ENCODE measurements at places on chromosomes 4 and X.
A peak's percentile ranks its signal among the peaks of the same experiment; 100 is the strongest.

DNA sequence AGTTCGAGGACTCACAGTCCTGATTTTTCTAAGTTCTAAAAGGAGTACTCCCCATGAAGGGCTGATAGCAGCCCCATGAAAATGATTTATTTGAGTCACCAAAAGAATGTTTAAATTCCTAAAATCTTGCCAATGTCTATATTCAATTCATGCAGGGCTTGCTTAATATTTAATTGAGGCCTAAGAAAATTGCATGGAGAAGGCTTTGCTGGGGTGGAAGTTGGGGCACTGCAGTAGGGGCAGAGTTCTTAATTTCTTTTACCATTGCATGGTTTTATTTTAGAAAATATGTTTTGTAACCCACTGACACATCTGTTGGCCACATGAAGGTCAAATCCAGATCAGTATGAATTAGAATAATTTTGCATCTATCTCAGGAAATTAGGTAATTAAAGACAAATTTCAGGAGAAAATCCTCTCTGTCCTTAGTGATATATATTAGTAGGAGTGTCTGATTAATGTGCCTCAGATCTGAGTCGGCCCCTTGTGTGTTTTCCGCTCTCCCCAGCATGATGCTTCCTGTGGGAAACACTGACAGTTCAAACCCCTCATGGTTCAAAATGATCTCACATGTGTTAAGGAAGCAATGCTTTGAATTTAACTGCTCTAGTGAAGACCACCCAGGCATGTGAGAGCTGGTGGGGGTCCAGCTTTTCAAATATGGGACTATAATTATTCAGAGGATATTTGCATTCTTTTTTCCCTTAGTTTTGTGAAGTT, 54.0 kb upstream of the EGFL6 start:
- DNase-seq, result no peak

GRCh38 chr4:118865091-118865708, 23.5 kb upstream of the SYNPO2 start:
- peak; percentile 51 for DNase-seq

DNA sequence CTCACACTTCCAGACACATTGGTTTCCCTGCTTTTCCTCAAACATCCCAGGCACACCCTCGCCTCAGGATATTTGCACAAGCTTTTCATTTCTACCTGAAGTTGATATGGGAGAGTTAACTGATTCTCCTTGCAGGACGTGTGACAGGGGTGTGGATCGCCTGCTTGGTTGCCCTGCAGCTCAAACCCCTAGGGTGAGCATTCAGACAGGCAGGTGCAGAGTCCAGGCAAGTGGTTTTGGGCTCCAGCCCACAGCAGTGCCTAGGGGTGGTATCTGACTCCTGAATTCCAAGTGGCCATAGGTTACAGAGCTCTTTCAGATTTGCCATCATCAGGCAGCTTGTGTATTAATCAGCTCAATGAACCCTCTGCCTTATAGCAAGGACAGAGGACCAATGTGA, 1104.2 kb upstream of the IGFBP7 start:
- DNase-seq, result no peak

GRCh38 chr4:179941911-179942310, 2301.3 kb upstream of the TENM3 start:
- DNase-seq, result no peak

DNA sequence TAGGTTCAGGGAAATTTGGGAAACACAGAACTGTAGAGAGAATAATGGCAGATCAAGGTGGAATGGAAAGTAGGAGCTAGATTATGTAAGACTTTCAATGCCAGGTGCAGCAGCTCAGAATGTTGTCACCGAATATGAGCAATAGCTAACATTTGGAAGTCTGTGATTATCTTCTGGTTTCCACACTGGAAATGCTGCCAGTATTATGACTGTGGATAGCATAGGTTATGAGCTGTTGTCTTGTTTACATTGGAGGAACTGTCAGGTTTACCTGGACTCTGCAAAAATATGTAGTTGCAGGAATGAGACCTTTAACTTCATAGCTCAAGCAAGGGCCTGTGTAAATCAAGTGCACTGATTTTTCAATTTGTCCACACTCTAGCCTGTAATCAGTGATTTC, 26.0 kb upstream of the TAF9B start:
- no peak for DNase-seq

DNA sequence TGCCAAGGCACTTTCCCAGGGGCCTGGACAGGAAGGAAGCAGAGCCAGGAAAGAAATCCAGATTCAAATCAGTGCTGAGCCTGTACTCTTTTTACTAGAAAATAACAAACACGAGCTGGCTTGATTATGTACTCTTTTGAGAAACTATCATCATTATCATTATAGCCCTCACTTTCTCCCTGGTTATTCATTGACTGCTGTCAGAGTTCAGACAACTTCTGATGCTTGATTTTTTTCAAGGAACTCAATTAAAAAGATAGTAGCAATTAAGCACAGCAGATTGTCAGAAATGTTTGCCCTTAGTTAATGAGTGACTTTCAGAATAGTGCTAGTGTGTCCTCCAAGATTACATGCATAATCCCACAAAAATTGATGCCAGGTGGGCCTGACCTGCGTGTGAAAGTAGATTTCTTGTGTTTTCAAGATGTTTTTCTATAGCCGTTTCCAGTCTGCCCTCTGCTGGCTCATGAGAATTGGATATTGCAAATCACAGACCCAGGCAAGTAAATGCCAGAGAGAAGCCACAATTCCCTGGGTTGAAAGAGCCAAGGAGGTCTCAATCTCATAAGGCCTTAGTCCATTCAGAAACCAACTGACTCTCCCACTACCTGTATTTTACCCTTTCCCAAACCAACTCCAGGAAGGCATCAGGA, 14.3 kb upstream of the PNPLA4 start:
- DNase-seq, result no peak

- DNase-seq, result peak; percentile 2
Observed at GRCh38 chr4:43452948-43453347, 560.4 kb downstream of the GRXCR1 start.

- no peak for DNase-seq
Observed at GRCh38 chr4:75302648-75303047, 211.6 kb downstream of the RCHY1 start.

GRCh38 chr4:150010525-150011126, 67.6 kb upstream of the DCLK2 start:
- DNase-seq, result peak; percentile 63

DNA sequence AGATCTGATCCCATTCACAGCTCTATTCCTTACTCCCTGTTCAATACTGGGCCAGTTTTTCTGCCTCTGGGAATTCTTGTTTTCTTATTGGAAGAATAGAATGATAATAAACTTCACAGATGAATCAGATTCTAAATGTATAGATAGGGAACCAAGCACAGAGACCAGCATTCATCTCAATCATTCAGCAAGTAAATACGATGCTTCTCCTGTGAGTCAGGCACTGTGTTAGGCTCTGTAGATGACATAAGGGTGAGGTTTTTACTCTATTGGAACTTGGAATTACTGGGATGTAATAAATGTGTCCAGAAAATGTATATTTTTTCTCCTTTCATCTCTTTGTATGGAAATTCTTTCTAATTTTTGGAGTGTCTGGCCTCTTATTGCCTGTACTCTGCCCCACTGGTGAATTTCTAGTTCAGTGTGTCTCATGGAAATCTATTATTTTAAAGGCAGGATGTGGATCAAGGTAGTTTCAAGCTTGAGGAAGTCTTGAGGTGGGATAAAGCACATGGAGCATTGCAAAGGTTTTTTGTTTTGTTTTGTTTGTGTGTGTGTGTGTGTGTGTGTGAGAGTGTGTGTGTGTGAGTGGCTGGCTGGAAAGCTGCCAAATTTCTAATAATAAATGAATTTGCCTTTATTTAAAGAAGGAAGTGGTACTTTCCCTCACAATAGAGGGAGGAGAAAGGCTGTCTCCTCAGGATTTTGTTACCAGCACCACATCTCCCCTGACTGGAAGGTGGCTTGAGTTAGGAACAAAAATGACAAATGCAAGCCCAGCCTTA, 117.9 kb upstream of the HS3ST1 start:
- DNase-seq, result no peak

DNA sequence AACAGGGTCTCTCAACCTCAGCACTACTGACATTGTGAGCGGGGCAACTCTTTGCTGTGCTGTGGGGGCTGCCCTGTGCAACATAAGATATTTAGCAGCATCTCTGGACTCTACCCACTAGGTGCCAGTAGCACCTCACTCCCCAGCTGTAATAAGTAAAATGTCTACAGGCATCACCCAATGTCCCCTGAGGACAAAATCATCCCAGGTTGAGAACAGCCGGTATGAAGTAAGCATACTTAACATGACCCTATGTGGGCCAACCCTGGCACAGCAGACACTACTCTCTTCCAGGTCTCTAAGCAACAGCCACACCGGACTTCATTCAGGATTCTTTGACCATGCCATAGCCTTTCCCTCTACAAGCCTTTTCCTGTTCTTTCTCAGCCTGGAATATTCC, 10.5 kb upstream of the MGST2 start:
- DNase-seq, result peak; percentile 61

DNA sequence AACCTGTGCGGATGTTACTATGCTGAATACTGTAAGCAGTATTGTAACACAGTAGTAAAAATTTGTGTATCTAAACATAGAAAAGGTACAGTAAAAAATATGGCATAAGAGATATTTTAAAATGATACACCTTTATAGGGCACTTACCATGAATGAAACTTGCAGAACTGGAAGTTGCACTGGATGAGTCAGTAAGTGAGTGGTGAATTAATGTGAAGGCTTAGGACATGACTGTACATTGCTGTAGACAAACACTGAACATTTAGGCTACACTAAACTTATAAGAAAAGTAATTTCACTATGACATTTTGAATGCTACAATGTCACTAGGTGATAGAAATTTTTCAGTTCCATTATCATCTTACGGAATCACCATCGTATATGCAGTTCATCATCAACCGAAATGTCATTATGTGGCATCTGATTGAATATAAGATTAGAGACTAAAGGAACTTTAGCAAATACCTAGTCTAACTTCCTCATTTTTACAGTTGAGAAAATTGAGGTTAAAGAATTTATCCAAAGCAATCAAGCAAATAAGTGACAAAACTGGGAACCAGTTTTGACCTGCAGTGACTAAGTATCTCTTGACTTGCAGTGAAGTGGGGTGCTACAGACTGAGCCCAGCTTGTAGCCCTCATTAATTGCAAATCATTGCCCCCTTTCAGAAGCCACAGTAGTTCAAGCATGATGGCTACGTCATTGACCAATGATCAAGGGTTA, 55.3 kb downstream of the EGF start:
- no peak for DNase-seq

- DNase-seq, result no peak
Observed at GRCh38 chr4:53804719-53805118, 213.4 kb upstream of the LNX1 start.

- no peak for DNase-seq
Observed at GRCh38 chr4:154854362-154854761, 73.3 kb downstream of the RBM46 start.

DNA sequence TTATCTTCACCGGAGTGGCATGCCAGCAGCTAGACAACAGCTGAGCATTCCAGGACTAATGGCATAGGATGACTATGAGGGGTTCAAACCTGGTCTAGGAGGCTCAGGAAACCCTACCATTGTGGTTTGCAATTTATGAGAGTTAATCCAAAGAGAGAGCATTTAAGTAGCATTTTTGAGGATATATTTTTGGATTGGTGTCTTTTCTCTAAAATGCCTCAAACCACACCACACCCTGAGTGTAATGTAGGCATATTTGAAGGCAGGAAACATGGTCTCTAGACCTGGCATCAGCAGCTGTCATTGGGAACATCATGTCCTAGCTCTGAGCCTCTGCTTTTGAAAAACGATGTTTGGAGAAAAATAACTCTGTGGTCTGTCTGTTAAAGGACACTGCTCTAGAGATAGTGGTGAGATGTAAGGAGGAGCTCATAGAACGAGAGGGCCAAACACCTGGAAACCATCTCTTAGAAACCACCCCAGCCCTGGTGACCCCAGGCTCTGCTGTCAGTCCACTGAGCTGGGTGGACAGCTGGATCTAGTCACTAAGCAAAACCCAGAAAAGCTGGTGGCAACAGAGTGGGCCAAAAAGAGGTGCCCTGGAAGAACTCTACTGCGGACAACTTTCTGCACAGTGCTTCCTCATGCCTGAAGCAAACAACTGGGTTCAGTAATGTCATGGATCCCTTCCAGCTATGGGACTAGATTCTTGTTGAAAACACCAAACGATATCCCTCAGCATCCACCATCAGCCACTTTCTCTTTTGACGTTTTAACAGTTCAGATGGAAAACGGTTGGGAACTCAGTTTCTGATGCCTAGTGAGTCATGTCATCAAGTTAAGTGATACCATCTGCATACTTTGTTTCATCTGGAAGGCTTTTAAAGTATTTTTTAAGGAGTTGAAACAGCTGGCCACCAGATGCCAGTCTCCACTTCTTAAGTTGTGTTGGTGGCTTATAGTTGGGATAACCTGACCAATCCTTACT, 100.2 kb upstream of the C1QTNF7 start:
- no peak for DNase-seq
